ENCODE measurements at places on chromosomes 11 and 22.

- DNase-seq = no peak
Measured at GRCh38 chr11:64529559-64530520, 61.2 kb upstream of the SLC22A12 start.

DNA sequence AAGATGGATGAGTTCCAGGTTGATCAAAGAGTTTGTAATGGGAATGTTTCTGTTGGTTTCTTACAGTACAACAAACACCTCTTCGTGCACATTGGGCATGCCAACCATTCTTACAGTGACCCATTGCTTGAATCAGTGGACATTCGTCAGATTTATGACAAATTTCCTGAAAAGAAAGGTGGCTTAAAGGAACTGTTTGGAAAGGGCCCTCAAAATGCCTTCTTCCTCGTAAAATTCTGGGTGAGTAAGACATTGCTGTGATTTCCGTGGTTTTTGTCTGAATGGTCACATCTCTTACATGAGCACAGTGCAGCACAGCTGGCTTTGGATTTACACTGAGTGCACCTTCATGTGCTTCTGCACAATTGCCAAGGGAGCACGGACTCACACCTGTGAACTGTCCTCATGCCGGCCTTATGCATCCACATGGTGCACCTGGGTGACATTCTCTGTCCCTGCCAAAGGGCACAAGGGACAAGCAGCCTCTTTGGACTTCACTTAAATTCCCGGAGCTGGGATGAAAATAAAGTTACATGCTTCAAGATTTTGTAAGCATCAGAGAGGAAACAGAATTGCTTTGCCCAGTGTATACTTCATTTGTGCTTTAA is 107.1 kb upstream of the RASSF10 start:
- no peak for DNase-seq

- no peak for DNase-seq
Measured at GRCh38 chr11:14110629-14111028, 148.1 kb downstream of the SPON1 start.

GRCh38 chr11:134807997-134808396 is 396.0 kb upstream of the B3GAT1 start:
- no peak for DNase-seq

- DNase-seq = no peak
Measured at GRCh38 chr11:123519055-123519796, 89.2 kb downstream of the GRAMD1B start.

GRCh38 chr11:47234669-47235100 is 13.9 kb downstream of the ACP2 start:
- DNase-seq = no peak

- no peak for DNase-seq
Measured at GRCh38 chr11:46635557-46636139, 18.3 kb downstream of the ATG13 start.

DNA sequence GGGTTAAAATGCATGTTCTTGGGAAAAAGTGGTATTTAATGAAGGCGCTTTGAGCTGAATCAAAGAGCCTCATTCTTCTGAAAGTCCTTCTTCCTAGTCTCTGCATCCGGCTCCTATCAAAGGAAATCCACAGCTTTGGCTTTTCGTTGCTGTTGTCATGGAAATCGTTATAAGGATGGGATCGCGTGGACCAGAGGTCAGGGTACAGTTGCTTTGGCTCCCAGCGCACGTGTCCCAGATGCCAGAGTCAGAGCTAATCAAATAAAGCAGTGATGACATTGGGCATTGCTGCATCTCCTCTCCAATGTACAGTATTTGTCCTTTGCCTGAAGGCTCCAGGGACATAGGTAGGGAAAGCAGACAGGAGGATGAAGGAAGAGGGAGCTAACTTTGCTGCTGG is 181.9 kb downstream of the MYO18B start:
- no peak for DNase-seq

GRCh38 chr22:46072981-46073682 is 77.2 kb upstream of the PPARA start:
- DNase-seq = no peak

- DNase-seq = no peak
Measured at GRCh38 chr22:36160499-36160942, at the start of gene APOL3. Gene APOL3, minus strand, starts transcription at chr22:36160755. Its CDS starts 11,700 bp downstream, at chr22:36149055.

DNA sequence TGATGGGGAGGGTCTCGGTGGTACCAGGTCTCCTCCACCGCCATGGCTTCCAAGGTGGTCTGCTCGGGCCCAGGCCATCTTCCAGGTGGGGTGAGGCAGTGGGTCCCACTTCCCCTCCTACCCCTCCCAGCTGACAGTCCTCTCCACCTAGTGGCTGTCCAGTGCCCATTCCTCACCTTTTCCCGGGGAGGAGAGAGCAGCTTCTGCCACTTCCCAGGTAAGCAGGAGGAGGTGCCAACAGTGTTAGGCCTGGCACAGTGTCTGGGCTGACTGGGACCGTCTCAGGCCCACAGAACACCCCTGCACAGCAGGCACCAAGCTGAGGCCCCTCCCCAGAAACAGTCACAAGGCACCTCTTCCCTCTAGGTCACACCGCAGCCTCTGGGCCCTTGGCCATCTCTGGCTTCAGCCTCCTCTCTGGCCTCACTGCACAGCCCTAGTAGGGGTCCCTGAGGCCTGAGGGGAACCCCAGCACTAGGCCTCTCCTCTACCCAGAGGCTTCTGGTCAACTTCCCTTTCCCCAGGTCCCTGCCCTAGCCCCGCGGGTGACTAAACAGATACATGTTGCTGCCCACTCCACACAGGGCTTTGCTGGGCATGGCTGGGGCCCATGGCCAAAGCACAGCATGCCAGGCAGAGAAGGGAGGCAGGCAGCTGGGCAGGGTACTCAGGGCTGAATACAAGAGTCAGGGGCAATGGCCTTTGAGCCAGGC is 2.3 kb upstream of the ANKRD13D start:
- no peak for DNase-seq

- DNase-seq = no peak
Measured at GRCh38 chr11:121650351-121651256, 197.8 kb upstream of the SORL1-AS1 start.

GRCh38 chr11:128841461-128842072 is 25.5 kb downstream of the KCNJ1 start:
- no peak for DNase-seq

DNA sequence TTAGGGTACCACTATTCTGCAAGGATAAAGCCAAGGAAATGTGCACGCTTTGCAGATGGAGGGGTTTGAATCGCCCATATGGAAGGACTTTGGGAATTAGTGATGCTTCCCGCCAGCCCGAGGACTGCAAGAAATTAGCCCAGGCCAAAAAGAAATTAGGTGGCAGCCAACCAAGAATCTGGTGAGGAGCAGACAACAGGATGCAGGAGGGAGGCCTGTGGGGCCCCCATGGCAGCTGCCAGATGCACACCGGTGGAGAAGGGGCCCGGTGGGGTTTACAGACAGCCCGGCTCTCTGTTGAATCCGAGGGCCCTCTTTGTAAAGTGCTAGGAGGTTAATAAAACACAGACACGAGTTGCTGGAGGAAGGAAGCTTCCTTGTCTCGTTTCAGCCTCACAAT is 73.5 kb downstream of the TIMP3 start:
- DNase-seq = no peak

GRCh38 chr11:62918531-62918930 is 2.6 kb downstream of the CHRM1 start:
- DNase-seq = no peak

GRCh38 chr11:45180848-45181192 is 34.4 kb downstream of the PRDM11 start:
- DNase-seq = peak; percentile 62

- DNase-seq = no peak
Measured at GRCh38 chr11:25755918-25756584, 575.9 kb upstream of the ANO3 start.

DNA sequence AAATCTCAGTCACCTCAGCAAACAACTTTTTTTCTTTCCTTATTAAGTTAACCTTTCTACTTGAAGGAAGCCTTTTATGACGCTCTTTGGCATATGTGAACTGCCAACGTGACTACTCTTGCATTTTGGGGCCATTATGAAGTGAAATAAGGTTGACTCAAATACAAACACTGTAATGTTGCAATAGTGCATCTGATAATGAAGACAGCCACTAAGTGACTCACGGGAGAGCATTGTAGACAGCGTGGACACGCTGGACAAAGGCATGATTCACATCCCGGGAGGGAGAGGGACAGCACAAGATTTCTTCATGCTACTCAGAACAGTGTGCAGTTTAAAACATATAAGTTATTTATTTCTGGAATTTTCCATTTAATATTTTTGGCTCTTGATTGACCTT is 560.8 kb downstream of the ETS1 start:
- no peak for DNase-seq

Data from mesothelial cell of epicardium (in vitro differentiated cells).